ENCODE measurements at places on chromosomes 4 and X.

- no peak for ATAC-seq
Observed at GRCh38 chr4:148330161-148330560, 112.1 kb downstream of the NR3C2 start.

GRCh38 chrX:41932885-41933284 is 9.5 kb upstream of the CASK start:
- no peak for ATAC-seq

DNA sequence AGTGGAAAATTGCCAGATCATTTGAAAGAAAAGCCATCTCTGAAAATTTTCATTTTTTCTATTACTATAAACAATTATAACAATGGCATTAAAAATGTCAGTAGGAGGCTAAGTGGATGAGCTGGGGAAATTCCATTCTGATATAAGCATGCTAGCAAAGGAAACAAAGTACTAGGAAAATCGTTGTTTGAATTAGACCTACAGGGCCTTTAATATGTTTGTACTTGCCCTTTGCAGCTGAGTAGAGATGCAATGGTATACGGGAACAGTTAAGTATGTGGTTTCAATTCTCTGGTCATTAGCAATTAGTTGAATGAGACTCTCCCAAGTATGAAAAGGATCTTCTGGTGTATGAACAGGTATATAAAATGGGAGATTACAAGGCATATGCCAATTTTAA is 452.2 kb downstream of the PCDH11X start:
- no peak for ATAC-seq

DNA sequence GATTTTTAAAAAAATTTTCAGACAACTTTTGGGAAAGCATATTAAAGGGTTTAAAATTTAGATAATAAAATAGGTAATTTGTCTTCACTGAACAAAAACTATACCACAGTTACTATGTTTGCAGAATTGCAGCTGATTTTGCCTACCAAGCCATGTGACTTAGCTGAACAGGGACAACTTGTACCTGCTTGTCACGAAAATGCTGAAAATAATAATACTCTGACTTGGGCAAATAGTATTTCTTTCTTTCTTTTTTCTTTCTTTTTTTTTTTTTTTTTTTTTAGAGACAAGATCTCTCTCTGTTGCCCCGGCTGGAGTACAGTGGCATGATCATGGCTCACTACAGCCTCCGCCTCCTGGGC is 225.2 kb upstream of the PPP1R2C start:
- ATAC-seq = no peak

DNA sequence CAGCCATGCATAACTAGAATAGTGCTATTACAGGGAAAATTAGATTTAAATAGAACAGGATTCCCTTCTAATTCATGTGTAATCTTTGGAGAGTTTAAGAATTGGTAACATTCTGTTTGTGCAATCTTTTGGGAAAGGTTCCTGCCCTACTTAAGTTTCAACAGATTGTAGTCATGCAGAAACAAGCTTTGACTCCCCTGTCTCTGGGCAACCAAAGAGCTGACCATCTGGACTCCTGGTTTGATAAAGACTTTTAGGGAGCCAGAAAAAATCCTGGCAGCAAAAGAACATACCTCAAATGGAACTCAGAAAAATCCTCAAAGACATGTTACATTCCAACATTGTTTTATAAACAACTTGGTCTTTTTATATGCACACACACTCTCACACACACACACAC is 191.1 kb upstream of the NEIL3 start:
- peak; percentile 93 for ATAC-seq

DNA sequence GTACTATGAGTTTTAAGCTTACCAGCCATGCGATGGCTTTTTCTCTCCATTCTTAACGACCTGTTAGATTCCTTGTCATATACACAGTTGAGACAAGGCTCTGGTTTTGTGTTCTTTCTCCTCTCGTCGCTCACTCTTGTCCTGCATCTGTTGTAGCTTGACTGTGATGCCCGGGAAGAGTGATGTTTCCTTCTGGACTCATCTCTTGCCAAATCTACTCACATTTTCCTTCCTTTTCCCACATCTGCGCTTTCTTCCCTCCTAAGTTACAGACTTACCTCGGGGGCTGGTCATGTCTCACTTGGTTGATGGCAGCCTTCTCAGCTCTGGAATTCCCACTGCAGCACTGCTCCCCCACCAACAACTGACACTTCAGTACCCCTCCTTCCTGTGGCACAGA is 4.8 kb upstream of the MAP7D3 start:
- no peak for ATAC-seq

GRCh38 chr4:138223231-138223910 is 18.8 kb downstream of the SLC7A11 start:
- ATAC-seq = no peak

- no peak for ATAC-seq
Observed at GRCh38 chr4:87919941-87920340, 55.6 kb upstream of the SPP1 start.

DNA sequence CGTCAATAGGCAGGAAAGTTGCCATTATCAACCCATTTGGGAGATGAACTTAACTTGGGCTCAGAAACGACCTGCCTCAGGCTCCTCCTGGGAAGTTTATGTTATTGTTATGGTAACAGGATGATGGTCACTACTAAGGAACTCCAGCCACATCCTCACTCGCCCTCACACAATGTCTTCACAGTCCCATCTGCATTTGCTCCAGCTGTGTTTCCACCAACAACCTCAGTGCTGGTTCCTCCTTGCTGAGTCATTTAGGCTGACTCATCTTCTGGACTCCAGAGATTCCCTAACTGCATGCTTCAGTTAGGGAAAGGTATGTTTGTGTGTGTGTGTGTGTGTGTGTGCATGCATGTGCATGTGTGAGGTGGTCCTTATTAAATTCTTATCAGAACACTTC is 293.4 kb upstream of the BOD1L1 start:
- ATAC-seq = peak; percentile 83

DNA sequence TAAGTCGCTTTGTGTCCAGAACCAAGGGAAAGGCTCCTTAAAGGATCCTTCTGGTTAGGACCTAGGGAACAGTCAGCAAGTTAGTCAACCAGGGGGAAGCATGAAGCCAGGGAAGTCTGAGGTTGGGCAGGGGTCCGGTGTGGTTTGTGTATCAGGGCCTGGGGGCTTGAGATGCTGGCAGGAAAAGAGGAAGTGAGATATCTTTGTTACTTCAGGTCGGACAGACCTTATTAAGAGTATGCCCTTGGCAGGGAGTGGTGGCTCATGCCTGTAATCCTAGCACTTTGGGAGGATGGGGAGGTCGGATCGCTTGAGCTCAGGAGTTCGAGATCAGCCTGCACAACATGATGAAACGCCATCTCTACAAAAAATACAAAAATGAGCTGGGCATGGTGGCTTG is 52.3 kb upstream of the TRPC5OS start:
- no peak for ATAC-seq

GRCh38 chr4:145881576-145881975 is 57.0 kb downstream of the ZNF827 start:
- no peak for ATAC-seq

DNA sequence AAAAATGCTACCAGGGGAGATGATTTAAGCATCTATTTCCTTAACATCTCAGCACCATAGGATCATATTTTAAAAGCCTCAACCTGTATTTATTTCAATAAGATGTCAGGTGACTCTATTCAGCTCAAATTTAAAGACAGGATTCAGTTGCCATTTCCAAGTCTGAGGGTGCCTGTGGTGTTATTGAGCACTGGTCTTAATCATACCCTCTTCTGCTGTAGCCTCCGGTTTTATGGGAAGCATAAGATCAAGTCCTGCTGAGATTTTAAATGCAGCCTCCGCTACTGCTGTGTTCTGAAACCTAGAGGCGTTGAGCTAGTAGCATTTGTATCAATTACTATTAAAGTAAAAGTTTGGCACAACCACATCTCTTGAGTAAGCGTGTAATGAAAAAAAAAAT is 185.7 kb upstream of the NWD2 start:
- ATAC-seq = no peak

- ATAC-seq = no peak
Observed at GRCh38 chr4:95021099-95021498, 263.3 kb downstream of the BMPR1B start.

DNA sequence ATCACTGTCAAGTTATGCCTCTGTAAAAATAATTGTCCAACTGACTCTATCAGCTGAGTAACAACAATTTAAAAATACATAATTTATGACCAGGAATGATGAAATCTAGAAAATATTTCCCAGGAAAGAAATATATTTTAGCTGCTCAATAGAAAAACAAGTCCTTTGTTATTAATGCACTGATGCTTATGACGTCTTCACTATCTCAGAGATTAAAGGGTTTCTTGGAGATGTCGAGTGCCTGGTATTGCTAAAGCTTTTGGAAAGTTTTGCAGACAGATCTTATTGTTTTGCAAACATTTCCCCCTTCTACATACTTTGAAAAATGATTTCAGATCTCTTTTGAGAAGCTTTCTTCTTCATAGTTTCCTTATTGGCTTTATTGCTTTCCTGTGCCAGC is 154.6 kb upstream of the RPS6KA3 start:
- peak; percentile 54 for ATAC-seq

GRCh38 chr4:181959121-181959520 is 284.1 kb upstream of the TENM3 start:
- ATAC-seq = peak; percentile 84

DNA sequence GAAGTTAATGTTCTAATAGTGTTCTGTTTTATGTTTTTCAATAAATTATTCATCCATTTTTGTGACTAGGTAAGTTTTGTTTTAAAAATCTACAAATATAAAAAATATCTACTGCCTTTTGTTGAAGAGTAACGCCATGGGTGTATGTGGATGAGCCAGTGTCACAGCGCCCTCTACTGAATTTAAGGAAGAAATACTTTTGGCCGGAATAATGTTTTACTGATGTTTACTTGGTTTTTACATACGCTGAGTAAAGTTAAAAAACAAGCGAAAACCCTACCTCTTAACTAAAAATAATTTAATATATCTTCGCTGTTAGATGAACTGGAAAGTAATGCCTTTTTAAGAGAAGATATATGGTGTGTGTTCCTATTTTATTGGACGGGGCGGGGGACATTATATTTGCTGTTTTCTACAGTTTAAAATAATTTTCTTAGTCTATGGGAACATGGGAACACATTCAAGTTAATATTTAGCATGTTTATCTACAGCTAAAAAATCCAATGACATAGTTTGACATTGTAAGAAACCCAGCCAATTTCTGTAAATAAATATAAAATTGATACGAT is 86.1 kb downstream of the CPE start:
- ATAC-seq = peak; percentile 79

DNA sequence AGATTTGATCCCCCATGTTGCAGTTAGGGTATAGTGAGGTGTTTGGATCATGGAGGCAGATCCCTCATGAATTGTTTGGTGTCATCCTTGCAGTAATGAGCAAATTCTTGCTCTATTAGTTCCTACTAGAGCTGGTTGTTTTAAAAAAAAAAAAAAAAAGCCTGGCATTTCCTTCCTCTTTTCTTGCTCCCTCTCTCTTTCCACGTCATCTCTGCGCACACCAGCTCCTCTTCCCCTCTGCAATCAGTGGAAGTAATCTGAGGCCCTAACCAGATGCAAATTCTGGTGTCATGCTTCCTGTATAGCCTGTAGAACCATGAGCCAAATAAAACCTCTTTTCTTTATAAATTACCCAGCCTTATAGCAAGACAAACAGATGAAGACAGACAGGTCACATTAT is 24.5 kb downstream of the WDR17 start:
- no peak for ATAC-seq

GRCh38 chrX:117977526-117977925 is 139.1 kb downstream of the KLHL13 start:
- no peak for ATAC-seq

- ATAC-seq = no peak
Observed at GRCh38 chr4:3376266-3376665, 65.5 kb upstream of the HGFAC start.

GRCh38 chr4:89140168-89140759 is 28.9 kb downstream of the TIGD2 start:
- ATAC-seq = no peak

DNA sequence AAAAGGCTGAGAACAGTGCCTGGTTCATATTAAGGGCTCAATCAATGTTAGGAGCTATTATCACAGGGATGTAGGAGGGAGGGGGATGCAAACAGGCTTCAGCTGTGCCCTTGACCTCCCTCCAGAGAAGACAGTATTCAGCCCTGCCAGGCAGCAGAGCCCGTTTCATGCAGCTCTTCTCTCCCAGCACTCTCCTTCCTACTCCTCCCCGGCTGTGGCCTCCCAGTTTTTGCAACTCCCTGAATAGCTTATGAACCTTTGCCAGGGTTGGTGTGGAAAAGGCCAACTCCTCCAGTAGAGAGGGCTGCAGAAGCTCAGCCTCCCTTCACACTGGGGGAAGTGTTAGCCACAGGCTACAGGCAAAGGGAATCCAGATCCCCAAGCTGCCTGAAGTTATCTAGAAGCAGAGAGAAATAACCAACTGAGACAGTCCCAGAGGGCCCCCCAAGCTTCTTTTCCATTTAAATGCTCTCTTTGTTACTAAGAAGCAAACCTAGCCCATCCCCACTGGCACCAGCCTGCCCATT is 31.7 kb upstream of the APLN start:
- ATAC-seq = no peak

DNA sequence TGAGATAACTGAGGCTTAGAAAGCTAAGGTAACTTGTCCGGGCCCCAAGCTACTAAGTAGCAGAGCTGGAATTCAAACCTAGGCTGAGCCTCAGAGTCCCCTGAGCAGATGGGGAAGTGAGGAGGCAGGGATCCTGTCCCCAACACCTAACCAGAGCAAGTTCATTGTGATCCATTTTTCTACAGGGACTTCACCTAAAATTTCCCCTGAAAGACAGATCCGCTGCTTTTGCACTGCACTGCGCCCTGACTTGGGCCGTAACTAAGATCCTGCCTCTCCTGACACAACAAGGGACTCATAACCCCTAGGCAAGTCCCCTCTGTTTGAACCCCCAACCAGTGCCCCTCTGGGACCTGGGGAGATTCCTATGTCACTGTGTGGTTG is 25.6 kb upstream of the MTM1 start:
- no peak for ATAC-seq

DNA sequence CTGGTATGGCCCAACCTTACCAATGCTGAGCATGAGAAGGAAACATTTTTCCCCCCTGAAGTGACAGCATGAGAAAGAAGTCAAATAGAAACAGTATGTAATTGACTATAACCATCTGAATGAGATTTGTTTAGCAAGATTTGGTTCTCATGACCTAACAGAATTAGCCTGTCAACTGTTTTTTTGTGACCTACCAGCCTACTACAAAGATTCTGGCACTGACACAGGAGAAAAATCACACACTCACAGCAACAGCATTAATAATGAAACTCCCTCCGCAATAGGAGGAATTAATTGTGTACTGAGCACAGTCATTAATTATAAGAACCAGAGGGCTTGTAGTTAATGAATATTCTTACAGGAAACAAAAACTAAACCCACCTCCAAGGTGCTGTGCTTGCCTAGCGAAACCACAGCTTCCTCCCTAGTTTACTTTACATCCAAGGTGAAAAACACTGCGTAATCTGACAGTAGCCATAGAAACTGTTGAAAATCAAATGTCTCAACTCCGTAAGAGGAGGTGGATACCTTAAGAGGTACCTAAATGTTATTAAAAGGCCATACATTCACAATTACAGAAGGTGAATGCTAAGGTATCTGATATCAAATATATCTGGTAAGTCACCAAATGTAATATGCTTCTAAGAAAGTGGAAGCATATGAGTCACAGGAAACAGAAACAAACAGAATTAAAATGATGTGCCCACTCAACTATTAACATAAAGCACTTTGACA is 34.9 kb downstream of the MMRN1 start:
- ATAC-seq = no peak

Data from SK-N-SH treated with all-trans-retinoic acid at 6 μM for 48 hours (cell line).